ENCODE measurements at places on chromosomes 6 and 20.

DNA sequence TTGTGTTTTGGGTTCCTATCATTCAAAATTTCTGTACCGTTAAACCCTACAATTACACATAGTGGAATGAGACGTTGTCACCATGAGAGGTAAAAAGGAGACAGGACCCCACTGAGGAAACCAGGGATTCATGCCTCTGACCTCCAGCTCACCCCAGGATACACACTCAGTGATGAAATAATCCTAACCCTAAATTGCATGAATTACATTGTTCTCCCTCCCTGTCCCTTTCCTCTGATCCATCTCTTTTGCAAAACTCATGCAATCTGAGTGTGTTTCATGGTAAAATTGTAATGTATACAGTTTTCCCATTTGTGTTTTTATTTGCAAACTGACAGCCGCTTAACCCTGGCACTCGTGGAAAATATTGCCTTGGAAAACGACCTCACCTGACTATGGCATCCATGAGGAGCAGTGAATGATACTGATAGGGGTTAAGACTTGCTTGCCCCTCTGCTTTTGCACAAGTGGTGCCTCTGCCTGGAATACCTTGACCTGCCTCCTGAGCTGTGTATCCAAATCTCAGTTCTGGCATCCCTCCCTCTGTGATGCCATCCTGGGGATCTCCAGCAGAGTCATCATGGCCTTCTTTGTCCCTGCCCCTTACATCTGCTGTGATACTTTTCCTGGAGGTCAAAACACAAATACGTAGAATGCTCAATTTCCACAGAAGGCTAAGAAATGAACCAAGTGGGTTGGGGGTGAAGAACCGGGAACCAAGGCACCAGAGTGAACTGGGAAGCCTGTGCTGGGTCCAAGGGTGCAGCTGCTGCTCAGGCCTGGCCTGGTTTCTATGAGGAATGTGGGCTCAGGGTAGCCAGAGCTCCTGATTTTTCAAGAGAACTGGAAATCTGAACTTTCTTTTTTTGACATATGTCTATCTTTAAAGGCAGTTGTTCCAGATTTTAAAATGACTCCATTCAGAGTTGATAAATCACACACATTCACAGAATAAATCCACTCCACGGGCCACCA is 211.6 kb upstream of the ZNF217 start:
- no peak for DNase-seq

GRCh38 chr6:130215526-130215925 is 7.2 kb downstream of the SAMD3 start:
- DNase-seq, result no peak

GRCh38 chr6:26021001-26021349 is 58.4 kb downstream of the TRIM38 start:
- no peak for DNase-seq

GRCh38 chr20:36334281-36335205 is 28.4 kb downstream of the DLGAP4 start:
- DNase-seq, result no peak

DNA sequence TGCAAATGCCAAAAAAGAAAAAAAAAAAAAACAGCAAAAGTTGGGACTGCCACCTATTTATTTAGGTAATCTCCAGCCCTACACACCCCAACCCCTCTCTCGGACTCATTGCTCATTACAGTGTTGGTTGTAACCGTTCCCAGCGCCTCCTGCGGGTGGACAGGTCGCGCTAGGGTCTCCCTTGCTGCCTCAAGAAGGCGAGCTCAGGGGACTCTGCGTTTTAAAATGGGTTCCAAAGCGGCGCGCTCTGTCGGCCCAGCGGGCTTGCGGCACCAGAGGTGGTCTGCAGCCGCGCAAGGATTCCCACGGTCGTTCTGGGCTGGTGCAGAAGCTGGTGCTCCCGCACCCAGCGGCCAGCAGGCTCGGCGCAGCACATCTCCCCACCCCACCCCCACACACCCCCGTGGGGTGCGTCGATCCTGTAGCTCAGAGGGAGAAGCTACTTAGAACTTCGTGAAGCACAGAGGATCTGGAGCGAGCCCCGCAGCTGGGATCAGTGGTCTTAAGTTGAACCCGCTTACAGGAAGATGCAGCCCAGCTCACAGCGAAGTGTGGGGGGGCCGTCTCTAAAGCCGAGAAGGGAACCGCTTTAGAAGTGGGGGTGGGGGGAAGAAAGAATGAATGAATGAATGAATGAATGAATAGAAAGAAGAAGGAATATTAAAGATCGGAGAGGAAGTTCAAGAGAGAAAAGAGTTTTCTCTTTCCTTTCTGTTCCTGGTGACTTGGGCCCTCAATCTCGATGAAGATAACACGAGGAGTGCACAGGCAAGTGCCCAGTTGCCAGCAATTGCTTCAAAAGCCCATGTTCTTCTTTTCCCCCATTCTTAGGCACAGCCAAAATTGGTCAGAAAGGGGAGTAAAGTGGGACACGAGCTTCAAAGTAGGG is 780 bp downstream of the TFAP2A start:
- DNase-seq, result peak; percentile 48

DNA sequence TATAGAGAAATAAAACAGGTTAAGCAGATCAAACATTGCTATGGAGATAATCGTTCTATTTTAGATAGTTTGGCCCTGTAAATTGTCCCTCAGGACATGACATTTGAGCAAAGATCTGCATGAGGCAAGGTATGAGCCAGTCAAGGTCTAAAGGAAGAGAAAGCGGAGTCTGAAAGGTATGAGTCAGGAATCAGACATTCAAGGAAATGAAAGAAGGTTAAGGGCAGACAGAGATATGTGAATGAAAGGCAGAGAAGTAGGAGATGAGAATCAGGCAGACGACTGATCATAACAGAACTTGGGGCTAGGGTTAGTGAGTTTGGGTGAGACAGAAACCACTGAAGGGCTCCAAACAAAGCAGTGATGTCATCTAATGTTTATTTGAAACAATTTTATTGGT is 775.8 kb downstream of the MAFB start:
- DNase-seq, result no peak

- DNase-seq, result no peak
Measured at GRCh38 chr6:138797806-138798446, 2.0 kb downstream of the ECT2L start.
